AML-193 (cell line): ENCODE measurements at places on chromosomes 12 and 14.

DNA sequence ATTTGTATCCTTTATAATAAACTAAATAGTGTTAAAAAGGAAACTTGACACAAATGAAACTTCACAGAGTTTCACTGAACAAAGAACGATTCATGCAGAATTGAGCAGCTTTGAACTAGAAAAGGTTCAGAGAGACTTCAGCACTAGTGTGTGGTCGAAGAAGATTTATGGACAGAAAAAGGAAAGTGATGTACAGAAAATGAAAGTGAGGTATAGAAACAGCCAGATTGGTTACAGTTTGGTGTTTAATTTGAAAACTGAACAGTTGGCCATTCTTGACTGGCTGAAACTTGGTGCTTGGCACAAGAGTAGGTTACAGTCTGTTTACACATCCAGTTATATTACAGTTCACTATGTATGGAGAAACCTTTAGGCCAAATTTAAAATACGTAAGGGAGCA is 207.1 kb downstream of the GALC start:
- no peak for DNase-seq

- no peak for DNase-seq
These were observed 31.9 kb upstream of the OSBPL8 start for GRCh38 chr12:76591476-76591875.

DNA sequence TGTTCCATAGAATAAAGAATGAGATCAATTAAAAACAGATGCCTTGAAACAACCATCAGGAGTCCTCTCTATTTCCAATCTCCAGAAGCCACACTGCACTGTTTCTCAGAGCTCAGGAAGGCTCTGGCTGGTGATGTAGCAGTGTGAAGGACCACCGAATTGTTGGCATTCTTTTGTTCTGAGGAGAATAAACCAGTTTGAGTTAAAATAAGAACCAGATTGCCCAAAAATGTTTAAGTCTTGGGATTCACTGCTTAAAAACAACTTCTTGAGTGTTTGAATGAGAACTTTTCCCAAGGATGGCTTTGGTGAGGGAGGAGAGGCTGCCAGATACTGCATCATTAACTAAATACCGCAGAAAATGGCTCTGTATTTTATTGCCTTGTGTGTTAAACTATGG is 341.2 kb downstream of the C12orf75 start:
- no peak for DNase-seq

GRCh38 chr12:67669217-67669933 is 20.8 kb downstream of the DYRK2 start:
- DNase-seq: no peak

- peak; percentile 53 for DNase-seq
These were observed 14.5 kb upstream of the CCT2 start for GRCh38 chr12:69570545-69571399.

- DNase-seq: no peak
These were observed 598 bp downstream of the UBE2N start for GRCh38 chr12:93441081-93441616.

GRCh38 chr12:69039911-69040310 is 106.9 kb upstream of the CPM start:
- peak; percentile 90 for DNase-seq
